ENCODE measurements at places on chromosomes 12 and 14.

DNA sequence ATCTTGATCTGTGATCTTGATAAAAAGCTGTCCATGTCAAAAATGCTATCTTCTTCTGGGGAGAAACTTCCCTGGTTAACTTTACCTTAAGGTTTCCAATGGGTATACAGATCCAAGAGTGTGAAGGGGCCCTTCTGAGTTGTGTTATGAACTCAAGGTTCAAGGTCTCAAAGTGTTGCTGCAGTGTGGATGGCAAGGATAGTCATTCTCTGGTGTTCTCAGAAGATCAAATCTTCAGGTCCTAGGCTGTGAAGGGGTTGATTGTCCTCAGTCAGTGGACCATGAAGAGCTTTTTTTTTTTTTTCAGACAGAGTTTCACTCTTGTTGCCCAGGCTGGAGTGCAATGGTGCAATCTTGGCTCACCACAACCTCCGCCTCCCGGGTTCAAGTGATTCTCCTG lies 114.4 kb downstream of the SPTSSA start:
- DNase-seq: no peak

DNA sequence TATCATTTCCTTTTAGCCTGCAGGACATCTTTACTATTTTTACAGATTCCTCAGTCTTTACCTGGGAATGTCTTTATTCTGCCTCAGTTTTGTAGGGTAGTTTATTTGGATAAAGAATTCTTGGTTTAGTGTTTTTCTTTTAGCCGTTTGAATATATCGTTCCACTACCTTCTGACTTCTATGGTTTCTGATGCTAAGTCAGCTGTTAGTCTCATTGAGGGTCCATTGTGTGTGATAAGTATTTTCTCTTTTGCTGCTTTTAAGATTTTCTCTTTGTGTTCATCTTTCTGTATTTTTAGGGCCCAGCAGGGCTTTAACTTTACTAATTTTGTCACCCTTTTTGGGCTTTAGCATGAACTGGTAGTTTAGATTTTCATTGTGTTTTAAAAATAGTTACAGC lies 113.5 kb downstream of the MNAT1 start:
- no peak for DNase-seq

- DNase-seq: no peak
Measured at GRCh38 chr12:6685814-6686213, 3.4 kb downstream of the ZNF384 start.

DNA sequence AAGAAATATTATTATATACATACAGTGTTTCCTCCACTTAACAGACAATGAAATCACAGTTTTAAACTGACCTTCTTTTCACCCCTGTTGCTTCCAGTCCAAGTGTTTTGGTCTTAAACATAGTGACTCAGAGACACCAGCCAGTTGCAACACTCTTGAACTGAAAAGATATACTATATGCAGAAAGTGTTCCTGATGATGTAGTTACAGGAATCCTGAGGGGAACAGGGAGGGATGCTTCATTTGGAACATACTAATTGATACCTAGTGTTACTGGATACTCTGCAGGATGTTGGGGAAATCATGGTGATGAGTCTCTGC lies 420.8 kb downstream of the CCDC91 start:
- DNase-seq: no peak

- no peak for DNase-seq
Measured at GRCh38 chr14:83151571-83151970, 1617.9 kb upstream of the SEL1L start.

- no peak for DNase-seq
Measured at GRCh38 chr12:112713471-112713870, 78.1 kb upstream of the RPH3A start.

- no peak for DNase-seq
Measured at GRCh38 chr12:52400906-52401305, 5.2 kb downstream of the KRT82 start.

DNA sequence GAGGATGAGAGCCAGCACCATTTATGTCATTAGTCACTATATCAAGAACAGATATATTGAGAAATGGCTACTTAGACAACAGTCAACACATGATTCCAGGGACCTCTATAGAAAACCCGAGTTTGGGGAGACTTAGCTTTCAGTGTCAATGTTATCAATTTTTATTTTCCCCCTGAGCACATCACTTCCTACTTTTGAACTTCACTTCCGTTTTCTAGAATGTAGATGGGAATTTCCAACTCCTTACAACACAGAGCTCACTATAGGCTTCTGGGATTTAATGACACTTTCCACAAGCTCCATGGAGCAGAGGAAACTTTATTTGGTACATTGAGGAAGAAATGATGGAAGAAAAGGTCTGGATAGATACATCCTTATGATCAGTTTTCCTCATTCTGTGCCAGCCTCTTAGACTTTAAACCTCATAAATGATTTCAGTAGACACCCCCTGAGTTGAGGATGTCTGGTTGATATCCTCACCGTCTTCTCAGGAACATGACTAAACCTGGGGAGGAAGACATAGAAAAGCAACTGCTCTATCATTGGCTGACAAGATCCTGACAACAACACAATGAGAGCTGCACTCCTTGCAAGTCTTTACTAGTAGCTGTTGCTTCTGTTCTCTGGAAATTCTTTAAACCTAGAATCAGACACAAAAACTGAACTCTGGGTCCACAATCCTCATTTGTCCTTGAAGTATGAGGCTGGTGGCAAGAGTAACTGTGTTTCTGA lies 449.4 kb upstream of the OR4E1 start:
- DNase-seq: no peak

- no peak for DNase-seq
Measured at GRCh38 chr14:62631176-62631575, 414.1 kb downstream of the KCNH5 start.

DNA sequence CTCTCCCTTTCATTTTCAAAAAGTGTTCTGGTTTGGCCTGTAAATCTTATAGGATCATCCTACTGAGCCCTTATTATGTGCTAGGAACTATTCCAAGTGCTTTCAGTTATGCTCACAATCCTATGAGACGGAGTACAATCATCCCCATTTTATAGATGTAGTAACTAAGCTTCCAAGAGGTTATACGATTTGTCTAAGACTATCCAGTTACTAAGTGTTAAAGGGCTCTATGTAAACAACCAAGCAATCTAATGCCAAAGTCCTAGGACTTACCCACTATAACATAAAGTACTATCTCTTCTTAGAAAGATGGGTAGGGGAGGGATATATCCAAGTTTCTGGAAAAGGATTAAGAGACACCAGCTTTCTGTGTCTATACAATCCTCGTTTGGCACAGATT lies 6.7 kb downstream of the CFL2 start:
- DNase-seq: no peak

- peak; percentile 52 for DNase-seq
Measured at GRCh38 chr12:44000309-44000952, 164.6 kb downstream of the TMEM117 start.

- DNase-seq: no peak
Measured at GRCh38 chr12:118237908-118238307, 102.0 kb downstream of the PEBP1 start.

GRCh38 chr14:90274808-90275457 lies 18.6 kb downstream of the PSMC1 start:
- DNase-seq: no peak

GRCh38 chr12:122474324-122474716 lies 26.4 kb downstream of the ZCCHC8 start:
- no peak for DNase-seq

DNA sequence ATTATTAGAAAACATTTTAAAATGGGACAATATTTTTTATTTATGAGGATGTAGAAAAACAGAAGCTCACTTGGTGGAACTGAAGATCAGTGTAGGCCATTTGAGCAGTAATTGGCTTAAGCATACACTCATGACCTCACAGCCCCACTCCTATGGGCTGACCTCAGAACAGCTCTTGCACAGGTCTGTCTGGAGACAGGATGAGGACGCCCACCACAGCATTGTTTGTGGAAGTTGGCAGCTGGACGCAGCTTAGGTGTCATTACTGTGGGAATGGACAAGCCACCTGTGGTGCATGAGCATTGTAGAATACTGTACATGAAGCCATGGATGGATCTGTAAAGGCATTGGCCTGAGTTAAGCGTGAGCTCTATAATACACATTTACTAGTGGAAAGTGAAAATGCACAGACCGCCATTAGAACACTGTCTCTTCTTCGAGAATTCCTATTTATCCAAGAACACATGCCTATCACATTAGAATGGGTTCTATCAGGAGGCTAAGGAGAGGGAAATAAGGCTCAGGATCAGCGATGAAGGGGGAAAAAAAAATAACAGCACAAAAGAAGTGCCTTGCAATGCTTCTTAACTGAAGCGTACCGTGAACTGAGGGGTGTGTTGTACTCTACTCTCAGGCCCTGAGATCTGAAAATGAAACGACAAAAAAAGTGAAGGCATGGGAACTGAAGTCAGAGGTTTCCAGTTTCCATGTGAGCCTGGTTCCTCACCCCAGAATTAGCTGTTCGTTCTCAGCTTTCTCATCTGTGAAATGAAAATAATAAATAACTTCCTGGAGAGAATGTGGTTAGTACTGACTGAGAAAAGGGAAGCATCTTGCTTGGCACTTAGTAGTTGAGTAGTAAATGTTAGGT lies 33.6 kb downstream of the KCNA1 start:
- no peak for DNase-seq

GRCh38 chr12:40117818-40118217 lies 11.9 kb upstream of the SLC2A13 start:
- DNase-seq: no peak

GRCh38 chr12:47223848-47224213 lies 144.1 kb upstream of the AMIGO2 start:
- no peak for DNase-seq

- DNase-seq: peak; percentile 49
Measured at GRCh38 chr12:117111821-117112595, 12.8 kb upstream of the TESC start.

DNA sequence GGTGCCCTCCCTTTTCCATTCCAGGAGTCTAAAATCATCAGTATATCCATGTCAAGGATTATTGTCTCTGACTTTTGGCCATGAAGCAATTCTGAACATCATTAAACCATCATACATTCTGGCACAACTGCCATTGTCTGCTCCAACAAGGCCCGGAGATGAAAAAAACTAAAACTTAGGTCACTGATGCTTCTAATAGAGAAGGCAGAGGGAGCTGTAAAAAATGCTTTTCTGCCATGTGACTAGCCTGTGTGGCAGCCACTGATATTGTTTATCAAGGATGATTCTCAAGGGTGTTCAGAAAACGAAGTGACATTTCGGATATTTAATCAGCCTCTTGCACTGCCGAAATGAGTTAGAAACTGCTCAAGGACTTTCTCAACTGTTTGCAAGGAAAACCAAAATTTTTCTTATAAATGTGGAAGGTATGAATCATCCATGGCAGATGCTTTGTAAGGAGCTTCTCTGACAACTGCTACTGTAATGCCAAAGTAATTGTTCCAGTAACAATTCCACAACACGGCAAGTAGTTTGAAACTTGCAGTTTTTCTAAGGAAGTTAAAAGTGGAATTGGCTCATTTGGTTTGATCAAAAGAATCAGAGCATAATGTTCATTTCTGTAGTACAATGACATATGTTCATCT lies 1076.5 kb upstream of the FLRT2 start:
- no peak for DNase-seq

- DNase-seq: no peak
Measured at GRCh38 chr12:19382111-19382526, 57.2 kb upstream of the AEBP2 start.

DNA sequence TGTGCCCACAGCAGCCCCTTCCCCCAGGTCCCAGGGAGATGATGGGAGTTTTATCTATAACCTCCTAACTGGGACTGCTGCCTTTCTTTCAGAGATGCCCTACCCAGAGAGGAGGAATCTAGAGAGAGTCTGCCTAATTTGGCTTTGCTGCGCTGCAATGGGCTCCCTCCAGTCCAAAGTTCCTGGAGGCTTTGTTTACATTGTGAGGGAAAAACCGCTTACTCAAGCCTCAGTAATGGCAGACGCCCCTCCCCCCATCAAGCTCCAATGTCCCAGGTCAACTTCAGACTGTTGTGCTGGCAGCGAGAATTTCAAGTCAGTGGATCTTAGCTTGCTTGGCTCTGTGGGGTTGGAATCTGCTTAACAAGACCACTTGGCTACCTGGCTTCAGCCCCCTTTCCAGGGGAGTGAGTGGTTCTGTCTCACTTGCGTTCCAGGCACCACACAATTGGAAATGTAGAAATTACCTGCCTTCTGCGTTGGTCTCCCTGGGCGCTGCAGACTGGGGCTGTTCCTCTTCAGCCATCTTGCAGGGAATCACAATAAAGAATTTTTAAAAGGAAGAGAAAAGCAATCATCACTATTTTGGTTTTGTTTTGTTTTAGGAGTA lies 262.5 kb downstream of the FOXG1 start:
- no peak for DNase-seq

DNA sequence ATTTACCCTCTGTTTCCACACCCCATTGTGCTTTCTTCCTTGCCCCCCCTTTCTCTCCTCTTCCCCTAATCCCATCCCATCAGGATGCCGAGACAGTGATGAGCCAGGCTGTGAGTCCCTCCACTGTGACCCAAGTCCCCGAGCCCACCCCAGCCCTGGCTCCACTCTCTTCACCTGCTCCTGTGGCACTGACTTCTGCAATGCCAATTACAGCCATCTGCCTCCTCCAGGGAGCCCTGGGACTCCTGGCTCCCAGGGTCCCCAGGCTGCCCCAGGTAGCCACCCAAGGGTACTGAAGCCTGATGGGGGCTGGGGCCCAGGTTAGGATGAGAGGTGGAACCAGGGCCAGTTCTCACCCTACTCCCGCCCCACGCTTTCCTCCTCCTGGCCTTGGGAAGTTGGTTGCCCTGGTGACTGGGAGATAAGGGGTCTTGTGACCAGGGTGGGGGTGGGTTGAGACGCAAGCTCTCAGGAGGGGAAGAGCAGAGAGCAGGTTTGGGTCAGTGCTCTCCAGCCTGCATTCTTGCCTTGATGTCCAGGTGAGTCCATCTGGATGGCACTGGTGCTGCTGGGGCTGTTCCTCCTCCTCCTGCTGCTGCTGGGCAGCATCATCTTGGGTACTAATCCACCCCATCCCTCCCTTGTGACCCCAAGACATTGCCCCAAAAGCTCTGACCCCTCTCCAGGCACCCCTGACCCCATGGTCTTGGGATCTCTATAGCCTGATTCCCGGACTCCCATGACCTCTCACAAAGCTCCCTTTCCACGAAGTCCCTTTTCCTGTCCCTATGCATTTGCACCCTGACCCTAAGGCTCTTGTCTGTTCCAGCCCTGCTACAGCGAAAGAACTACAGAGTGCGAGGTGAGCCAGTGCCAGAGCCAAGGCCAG lies 1.2 kb downstream of the AMHR2 start:
- DNase-seq: no peak

DNA sequence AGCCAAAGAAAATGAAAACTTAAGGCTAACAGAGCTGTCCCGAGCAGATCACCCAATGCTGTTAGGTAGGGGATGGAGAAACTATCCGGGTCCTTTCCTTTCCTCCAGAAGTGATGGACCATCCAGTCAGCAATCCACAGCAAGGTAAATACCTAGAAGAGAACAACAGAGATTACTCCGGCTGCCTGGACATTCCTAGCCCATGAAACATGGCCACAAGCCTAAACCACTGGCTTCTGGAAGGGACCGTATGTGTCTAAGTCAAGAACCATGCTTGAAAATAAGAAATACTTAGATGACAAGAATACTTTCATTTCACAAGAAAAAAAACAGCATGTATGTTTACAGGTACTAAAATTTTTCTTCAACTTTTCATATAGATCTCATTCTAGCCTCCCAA lies 152.9 kb downstream of the SLC41A2 start:
- DNase-seq: no peak

- no peak for DNase-seq
Measured at GRCh38 chr12:68565391-68565903, 45.3 kb upstream of the RAP1B start.

Measured in NCI-H2081 (cell line).